Right ventricle myocardium superior (tissue), 1 donor: ENCODE measurements at places on chromosomes 1 and 21. TPM values are rescaled to one million over a fixed set of nuclear protein-coding genes. Genes with fewer than 3 reads are reported as not detected.
A peak's percentile ranks its signal among the peaks of the same experiment; 100 is the strongest.

- DNase-seq, result no peak
These were observed 69.1 kb downstream of the SMYD3 start for GRCh38 chr1:246437961-246438360.

GRCh38 chr1:206653715-206654459 lies 18.6 kb downstream of the DYRK3 start:
- DNase-seq, result no peak

DNA sequence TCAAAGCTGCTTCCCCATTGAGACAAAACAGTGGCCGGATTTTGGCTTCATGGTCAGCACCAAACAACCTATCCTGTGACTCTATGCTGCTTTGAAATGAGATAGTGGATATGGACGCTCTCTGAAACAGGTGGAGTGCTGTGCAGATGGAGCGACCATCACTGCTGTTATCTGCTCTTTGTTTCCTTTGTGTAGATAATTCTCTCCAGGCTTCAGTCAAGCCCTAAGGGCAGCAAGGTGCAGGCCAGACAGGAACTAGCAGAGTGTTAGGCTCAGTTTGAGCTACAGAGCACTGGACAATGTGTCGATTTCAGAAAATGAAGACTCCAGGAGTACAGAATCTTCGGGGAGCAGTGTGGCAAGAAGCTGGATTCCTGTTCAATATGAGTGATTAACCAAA lies 4.8 kb upstream of the IRF6 start:
- no peak for DNase-seq

DNA sequence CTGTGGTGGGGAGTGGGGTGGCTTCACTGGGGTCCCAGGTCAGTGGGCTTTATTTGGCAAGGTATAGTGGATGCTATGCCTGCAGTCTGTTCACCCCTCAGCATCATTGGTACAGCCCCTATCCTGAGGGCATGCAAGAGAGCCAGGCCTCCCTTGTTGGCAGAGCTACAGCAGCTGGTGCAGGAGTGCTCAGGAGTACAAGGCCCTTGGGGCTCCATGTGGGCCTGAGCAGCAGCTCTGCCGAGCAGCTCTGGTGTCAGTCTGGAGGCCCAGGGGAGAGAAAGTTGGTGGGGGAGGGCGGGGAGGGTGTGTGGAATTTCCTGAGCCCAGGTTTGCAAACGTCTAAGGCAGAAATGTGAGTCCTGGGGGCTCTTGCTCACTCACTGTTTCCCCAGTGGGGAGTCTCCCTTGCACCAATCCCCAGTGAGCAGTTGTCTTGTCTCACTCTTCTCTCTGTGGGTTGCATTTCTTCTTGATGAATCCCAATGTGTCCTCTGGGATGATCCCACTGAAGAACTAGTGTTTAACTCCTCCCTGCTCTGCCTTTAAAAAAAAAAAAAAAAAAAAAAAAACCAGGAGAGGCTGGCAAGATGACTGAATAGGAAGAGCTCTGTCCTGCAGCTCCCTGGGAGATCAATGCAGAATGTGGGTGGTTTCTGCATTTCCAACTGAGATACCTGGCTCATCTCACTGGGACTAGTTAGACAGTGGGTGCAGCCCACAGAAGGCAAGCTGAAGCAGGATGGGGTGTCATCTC lies 39.5 kb upstream of the CYP4X1 start:
- no peak for DNase-seq

DNA sequence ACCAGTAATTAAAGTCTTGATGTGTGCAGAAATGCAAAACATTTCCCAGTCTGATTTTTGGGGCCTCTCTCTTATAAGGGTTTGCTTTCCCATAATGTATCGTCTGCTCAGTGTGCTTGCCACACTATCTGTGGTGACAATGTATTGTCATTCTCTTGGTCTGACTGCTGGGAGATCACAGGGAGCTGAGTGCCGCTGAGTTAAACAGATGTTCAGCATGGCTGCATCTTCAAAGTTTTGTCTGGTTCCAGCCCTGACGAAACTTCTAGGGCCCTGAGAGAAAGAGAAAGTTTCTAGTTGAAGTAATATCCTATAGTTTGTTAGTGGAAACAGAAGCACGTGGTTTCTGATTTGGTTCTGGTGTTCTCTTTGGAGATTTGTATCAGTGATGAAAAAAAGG lies 42.6 kb downstream of the DNM3 start:
- no peak for DNase-seq

DNA sequence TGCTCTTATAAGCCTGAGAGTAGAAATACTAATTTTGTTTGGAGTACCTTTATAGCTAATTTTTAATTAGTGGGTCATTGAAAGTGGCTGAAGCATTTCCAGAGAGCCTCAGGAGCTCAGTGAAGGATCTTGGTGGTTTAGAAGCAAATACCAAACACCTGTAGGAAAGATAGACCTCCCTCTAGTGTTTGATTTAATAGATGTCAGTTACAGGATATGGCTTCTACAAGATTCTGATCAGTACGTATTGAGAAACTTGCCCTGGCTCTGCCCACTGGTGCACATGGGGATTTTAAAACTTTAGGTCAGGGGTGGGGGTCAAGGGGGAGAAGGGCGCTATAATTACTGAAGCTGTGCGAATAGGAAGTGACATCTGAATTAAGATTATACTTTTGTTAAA lies 122.2 kb downstream of the POU2F1 start:
- no peak for DNase-seq

- DNase-seq, result no peak
These were observed 1.2 kb upstream of the RWDD3 start for GRCh38 chr1:95232646-95233318.

DNA sequence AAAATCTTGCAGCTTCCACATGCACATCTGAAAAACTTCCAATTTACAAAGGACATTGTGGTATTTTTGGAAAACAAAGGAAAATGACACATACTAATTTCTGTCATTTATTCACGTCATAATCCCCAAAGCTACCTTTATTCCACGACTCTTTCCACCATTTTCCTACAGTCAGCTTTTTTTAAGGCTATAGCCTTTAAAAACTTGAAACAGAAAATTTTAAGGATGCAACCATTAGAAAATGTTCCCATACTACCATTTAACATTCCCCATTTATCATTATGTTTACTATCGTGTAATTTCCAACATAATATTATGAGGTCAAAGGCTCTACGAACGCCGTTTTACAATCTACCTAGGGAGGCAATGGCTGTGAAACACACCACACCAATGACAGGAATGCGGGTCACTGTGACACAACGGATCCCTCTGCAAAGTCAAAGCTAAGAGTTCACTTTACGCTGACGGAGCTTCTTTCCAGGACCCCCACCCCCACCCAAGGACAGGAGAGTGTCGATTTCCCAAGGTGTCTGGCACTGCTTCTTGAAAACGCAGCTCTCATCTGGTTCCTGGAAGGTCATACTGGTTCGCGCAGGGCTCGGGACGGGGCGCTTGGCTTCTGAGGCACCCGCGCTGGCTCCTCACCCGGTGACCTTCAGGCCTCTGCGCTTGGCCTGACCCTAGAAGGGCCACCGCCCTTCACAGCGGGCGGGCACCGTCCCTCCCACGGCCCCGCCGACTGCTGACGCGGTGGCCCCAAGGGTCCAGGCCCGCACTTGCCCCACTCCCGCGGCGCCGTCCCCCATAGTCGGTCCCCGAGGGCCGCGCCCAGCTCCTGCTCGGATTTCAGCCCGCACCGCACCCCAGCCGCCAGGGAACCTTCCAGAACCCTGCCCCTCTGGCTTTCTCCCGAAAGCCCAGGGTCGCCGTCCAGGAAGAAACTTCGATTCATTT lies 50.5 kb upstream of the ATF3 start:
- DNase-seq, result peak; percentile 77

GRCh38 chr21:15731243-15731613 lies 1.4 kb downstream of the USP25 start:
- no peak for DNase-seq

DNA sequence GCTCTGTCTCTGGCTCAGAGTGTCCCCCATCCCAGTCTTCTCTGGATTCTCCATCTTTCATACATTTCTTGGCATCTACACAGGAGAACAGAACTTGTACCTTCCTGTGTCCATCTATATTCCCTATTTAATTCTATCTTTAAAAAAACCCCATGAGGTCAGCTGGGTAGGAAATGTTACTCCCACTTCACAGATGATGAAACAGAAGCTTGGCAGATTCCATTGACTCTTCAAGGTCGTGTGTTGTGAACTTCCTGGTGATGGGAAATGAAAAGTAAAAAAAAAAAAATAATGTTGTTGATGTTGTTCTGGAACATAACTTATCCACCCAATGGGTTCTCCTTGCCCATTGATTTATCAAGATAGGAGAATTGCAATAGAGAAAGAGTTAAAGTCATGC lies 8.9 kb downstream of the CHI3L2 start:
- no peak for DNase-seq

GRCh38 chr1:117607471-117607870 lies 1.6 kb downstream of the TENT5C start:
- DNase-seq, result no peak

GRCh38 chr1:68481041-68481440 lies 15.8 kb downstream of the DEPDC1 start:
- no peak for DNase-seq

DNA sequence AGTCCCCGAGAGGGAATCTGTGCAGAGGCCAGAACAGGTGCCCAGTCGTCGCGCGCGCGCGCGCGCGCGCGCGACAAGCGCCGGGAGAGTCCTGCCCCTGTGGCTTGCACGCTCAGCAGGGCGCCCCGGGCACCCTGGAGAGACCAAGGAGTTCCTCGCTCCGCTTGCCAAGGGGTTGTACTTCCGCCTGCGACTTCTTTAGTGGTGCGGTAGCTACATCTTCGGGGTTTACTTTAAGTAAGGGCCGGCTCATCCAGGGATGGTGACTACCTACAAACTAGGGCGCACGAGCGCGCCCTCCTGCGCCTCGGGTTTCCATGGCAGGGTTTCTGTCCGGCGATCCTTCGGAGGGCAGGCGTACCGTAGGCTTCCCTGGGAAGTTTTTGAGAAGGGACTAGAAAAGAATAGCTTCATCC lies 1.4 kb downstream of the LHX4 start:
- no peak for DNase-seq

GRCh38 chr1:34131396-34132160 lies 33.5 kb downstream of the CSMD2 start:
- DNase-seq, result no peak

DNA sequence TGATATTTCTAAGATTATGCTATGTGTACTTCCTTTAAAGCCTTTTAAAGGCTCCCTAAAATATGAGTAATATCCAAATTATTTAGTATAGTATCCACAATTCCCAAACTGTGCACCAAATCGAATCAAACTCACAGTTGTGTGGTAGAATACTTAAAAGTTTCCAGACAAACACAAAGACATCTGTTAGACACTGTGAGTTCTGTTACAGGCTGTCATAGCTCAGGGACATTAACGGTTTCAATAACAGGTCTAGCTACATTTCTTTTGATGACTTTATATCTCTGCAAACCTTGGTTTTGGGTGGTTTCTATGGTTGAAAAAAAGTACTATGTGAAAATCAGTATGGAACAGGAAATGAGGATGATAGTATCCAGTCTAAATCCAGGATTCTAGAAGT lies 36.9 kb upstream of the NEK7 start:
- no peak for DNase-seq

GRCh38 chr1:232784794-232785193 lies 20.4 kb upstream of the MAP10 start:
- no peak for DNase-seq

GRCh38 chr1:171642197-171642596 lies 10.3 kb downstream of the MYOC start:
- DNase-seq, result no peak

DNA sequence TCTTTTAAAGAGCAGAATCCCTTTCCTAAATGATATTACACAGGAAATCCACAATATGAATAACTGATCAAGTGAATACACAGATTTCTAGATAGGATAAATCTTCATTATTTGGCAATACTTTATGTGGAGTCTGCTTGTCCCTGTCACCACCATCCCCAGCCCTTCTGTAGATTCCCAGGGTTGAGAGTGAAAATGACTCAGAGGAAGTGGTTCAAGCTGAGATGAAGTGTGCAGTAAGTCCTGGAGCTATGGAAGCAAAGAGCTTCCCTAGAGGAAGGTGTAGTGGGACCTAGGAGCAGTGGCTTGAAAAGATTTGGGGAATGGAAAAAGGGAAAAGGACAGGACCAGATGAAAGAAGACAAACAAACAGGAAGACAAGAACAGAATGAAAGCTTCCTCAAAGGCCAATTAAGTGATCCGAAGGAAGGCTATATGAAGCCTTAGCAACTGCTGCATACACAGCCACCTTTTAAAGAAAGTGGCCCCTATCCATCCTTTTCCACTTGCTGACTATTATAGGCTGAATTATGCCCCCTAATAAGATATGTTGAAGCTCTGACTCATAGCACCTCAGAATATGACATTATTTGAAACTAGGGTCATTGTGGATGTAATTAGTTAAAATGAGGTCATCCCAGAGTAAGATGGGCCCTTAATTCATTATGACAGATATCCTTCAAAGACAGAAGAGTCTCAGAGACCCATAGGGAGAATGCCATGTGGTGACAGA lies 96.5 kb upstream of the CAMK1G start:
- no peak for DNase-seq

DNA sequence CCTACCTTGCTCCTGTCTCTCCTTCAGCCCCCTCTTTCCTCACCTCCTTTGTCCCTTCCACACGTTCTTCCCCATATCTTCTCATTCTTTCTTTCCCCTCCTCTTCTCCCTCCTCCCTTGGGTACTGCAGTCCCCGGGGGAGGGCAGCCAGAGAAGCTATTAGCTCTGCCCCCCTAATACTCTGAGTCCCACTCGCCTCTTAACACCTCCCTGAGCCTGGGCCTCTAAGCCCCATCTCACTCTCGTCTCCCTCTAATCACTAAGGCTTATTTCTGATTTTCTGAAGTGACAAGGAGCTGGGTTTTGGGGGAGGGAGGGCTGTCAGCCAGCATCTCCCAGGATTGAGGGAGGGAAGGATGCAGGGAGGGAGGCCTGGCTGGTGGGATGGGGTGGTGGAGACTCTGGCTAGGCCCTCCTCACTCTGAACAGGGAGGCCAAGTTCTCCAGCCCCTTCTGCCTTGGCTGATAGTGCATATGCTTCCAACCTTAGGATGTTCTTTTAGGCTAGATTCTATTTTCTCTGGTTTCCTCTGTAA lies 25.6 kb upstream of the DMBX1 start:
- no peak for DNase-seq

- no peak for DNase-seq
These were observed 79.8 kb upstream of the LRRC8B start for GRCh38 chr1:89444791-89445190.

GRCh38 chr1:171220581-171221054 lies 27.7 kb upstream of the FMO1 start:
- DNase-seq, result peak; percentile 32

DNA sequence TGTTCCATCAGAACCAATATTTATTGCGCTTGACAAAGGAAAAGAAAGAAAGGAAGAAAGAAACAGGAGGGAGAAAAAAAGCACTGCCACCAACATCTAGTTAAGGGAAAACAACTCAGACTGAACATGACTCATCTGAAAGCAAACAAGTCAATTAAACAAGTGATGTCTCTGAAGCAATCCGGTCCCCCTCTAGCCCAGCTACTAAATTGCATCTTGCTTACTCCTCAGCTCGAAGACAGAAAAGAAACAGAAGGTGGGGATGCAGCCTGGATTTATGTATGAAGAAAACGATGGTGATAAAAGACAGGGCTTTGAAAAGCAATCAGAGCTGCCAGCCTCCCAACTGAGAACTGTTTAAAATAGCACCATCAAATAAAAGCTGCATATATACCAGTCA lies 188.2 kb downstream of the OMA1 start:
- no peak for DNase-seq

GRCh38 chr1:146012703-146013558 lies 8.6 kb downstream of the HJV start:
- DNase-seq, result no peak

Gene BEND5
- total RNA-seq, result 5.0 TPM

Gene C2CD2
- 4.6 TPM for total RNA-seq

Gene ID3
- 73.0 TPM for total RNA-seq

Gene CELA2A
- not detected for total RNA-seq

Gene CCDC27
- total RNA-seq, result not detected

Gene GREM2
- total RNA-seq, result not detected
